Stimulated activated CD8-positive, alpha-beta memory T cell treated with anti-CD3 and anti-CD28 coated beads, Interleukin-15, amount 100 ng/mL, for 48 hours (primary cell): ENCODE measurements at places on chromosomes 3 and 15.

GRCh38 chr3:170961616-170962400 lies 53.4 kb upstream of the EIF5A2 start:
- no peak for DNase-seq

DNA sequence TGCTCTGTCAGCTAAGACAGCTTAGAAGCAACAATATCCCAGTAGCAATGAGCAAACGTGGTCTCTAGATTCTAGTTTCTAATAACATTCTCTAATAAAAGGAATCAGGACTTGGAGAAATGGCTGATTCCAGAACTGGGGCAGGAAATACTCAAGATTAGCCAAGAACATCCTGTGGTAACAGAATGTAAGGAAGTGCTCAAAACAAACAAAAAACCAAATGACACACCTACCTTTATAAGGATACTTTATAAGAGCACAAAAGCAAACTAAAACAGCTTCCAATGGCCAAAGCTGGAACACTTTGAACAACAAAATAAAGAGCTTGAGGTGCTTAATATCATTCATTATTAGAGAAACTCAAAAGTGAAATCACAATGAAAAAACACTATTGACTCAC lies 33.1 kb upstream of the EIF5A2 start:
- DNase-seq: no peak

GRCh38 chr3:172294223-172294806 lies 153.9 kb downstream of the GHSR start:
- no peak for DNase-seq

DNA sequence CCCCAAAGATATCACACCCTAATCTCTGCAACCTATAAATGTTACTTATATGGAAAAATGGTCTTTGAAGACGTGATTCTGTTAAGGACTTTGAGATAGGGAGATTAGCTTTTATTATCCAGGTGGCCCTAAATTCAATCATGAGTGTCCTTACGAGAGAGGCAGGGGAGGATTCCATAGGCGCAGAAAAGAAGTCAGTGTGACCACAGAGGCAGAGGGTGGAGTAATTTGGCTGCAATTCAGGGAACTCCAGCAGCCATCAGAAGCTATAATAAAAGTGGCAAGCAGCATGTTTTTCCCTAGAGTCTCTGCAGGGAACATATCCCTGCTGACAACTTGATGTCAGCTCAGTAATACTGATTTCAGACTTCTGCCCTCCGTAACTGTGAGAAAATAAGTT lies 315.2 kb upstream of the ROBO2 start:
- no peak for DNase-seq

- DNase-seq: no peak
Observed at GRCh38 chr15:25508369-25509002, 69.7 kb upstream of the UBE3A start.
